Endothelial cell (in vitro differentiated cells): ENCODE measurements at places on chromosomes 6 and 20.

DNA sequence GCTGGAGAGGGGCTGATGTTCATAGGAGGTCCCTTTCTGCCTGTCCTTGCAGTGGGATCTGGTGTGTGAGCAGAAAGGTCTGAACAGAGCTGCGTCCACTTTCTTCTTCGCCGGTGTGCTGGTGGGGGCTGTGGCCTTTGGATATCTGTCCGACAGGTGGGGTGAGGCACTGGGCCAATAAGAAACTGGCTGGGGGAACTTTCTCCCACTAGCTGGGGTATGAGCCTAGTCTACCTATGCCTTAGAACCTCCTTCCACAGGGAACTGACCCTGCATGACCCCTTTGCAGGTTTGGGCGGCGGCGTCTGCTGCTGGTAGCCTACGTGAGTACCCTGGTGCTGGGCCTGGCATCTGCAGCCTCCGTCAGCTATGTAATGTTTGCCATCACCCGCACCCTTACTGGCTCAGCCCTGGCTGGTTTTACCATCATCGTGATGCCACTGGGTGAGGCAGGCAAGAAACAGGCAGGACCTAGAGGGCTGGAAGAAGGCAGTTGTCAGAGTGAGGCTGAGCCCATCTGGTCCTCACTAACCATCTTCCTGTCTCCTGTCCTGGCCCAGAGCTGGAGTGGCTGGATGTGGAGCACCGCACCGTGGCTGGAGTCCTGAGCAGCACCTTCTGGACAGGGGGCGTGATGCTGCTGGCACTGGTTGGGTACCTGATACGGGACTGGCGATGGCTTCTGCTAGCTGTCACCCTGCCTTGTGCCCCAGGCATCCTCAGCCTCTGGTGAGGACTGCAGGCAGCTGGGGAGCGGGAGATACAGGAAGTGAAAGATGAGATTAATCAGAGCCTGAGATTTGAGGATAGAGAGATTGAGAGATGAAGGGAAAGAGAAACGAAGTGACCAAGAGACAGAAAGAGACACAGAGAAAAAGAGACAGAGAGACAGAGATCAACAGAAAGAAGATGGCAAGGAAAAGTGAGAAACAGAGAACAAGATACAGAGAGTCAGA is 1.6 kb downstream of the SLC22A7 start:
- no peak for DNase-seq

DNA sequence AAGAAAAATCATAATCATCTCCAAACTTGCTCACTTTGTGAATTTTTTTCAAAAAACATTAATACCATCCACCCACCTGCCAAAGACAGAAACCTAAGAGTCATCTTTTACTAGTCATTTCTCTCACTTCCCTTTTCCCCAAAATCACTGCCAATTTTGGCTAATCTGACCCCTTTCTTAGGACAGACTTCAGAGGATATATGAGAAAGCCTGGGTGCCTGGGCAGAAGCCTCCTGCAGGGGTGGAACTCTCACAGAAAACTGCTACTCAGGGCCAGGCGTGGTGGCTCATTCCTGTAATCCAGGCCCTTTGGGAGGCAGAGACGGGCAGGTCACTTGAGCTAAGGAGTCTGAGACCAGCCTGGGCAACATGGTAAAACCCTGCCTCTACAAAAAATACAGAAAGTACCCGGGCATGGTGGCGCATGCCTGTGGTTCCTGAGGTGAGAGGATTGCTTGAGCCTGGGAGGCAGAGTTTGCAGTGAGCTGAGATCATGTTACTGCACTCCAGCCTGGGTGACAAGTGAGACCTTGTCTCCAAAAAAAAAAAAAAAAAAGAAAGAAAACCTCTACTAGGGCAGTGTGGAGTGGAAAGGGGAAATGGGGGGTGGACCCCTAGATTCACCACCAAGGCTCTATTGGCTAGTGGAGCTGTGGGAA is 3.8 kb downstream of the DEK start:
- no peak for DNase-seq

- no peak for DNase-seq
Observed at GRCh38 chr20:4095639-4096038, 80.3 kb upstream of the RNF24 start.

DNA sequence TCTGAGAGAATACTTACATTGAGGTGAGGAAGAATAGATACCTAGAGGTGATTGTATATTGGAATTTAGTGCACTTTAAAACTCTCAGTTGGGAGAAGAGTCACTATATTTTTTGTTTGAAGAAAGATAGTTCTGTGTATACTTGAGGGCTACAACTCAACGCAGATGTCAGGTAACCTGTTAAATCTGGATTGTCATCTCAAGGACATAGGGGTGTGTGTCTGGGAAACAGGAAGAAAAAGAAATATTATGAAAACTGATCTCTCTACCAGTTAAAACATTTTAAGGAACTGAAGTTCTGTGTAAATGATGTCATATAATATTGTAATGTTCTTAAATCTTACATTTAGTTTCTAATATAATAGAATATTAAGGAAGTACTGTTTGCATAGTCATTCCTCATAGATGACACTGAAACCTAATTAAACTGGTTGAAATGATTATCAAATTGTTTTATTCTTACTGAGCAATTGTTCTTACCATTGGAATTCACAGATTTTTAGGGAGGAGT is 86.2 kb downstream of the SMAP1 start:
- no peak for DNase-seq

DNA sequence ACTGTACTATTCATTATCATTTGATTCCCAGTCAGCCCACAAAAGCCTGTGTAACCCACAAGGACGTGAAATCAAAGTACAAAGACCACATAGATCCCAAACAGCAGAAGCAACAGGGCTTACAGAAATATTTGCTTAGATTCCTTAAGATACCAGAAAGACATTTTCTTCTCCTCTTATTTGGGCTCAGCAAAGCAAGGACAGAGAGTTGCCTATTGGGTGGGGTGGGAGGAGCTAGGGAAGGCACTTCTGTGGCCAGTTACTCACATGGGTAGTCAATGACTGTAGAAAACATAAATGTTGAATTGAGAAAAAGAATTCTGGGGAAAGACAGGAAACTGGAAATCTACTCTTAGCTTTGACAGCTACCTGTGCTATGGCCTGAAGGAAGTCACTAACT is 19.8 kb downstream of the PDE7B start:
- no peak for DNase-seq

DNA sequence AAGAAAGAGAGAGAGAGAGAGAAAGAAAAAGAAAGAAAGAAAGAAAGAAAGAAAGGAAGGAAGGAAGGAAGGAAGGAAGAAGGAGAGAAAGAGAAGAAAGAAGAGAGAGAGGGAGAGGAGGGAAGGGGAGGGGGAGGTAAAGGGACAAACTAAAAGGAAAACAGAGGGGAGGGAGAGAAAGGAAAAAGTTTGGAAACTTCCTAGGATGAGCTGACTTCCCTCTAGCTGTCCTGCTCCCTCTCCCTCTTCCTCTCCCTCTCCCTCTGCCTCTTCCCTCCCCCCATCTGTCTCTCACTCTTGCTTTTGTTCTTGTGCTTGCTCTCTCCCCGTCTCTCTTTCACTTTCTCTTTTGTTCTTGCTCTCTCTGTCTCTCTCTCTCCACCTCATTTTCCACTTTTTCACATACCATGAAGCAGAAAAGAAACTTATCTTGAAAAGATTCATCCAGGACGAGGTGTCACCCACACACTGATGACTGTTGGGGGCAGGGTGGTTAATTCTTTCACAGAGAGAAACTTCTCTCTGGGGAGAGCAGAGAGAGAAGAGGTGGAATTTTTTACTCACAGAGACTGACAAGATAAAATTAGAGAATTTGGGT is 56.4 kb upstream of the DUSP22 start:
- no peak for DNase-seq

DNA sequence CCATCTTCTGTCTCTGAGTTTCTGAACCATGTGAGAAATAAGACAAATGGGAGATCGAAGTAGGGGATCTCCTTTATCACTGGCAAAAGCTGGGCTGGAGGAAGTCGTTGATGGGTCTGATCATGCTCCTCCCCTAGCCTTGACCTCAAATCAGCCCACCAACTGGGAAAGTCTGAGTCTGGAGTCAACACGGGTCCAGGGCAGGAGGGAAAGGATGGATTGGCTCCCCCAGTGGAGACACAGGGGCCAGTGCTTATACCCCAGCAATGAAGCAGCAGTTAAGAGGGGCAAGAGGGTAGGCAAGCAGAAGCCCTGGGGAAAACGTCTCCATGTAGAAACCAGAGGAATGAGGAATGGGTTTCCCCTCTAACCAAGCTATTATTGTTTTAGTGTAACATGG is 152.6 kb downstream of the TBC1D7 start:
- DNase-seq, result no peak

DNA sequence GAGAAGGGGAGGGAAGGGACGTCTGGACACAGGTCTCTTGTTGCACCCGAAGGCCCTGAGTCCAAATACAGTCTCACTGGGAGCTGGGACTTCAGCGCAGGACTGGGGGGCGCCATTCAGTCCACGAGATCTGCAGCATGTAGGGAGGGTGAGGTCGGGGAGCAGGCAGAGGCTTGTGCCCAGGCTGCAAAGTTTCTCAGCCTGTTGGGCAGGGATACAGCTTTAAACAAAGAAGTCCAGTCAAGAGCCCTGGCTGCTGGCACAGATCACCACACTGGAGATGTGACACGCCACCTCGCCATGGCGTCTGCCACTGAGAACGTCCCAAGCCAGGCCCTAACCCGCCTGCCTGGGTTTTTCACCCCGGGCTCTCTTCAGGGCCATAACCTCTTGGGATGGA is 256.6 kb downstream of the DLL1 start:
- no peak for DNase-seq

GRCh38 chr20:59774204-59774641 is 159.2 kb downstream of the SYCP2 start:
- no peak for DNase-seq

DNA sequence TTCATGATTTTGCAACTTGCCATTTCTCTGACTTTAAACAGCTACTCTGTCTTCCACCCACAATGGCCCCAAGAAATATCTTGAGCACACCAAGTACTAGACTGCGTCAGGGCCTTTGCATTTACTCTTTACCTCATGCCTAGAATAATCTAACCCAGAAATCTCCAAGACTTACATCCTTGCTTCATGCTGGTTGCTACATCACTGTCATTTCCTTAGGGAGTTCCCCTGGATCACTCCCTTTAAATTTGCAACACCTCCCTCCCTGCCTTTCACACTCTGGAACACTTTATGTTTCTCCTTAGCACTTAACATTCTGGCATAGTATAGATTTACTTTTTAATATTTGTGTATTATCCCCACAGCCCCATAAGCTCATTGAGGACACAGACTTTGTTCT is 4.9 kb upstream of the ELOVL5 start:
- DNase-seq, result no peak

- no peak for DNase-seq
Observed at GRCh38 chr6:131387562-131388447, 185.2 kb upstream of the ARG1 start.

DNA sequence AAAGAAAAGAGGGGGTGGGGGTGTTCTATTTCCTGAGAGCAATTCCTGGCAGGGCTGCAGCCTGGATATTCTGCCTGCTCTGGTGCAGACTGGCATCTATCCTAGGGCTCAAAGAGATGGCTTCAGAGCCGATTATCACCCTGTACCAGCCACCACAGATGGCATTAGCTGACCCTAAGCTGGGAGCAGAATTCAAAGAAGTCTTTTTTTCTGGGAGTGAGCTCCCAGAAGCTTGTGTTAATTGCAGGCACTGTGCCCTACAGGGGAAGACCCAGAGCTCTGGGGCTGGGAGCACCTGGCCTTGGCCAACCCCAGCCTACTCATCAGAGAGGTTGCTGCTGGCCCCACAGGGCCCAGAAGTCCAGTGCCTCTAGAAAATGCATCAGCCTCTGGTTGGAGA is 85.9 kb downstream of the PXDC1 start:
- no peak for DNase-seq

DNA sequence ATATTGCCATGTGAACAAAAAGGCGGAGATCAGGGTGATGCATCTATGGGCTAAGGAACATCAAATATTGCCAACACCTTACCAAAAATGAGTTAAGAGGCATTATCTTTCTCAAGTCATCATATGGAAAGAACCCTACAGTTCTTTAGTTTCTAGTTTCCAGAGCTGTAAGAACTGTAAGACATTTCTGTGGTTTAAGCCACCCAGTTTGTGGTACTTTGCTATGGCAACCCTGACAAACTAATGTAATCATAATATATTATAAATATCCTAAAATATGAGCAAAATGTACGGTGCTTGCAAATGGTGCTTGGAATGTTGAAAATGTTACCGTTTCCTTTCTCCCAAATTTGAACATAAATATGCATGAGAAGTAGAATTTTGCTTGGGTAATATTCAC is 349.6 kb downstream of the PHF3 start:
- DNase-seq, result no peak

DNA sequence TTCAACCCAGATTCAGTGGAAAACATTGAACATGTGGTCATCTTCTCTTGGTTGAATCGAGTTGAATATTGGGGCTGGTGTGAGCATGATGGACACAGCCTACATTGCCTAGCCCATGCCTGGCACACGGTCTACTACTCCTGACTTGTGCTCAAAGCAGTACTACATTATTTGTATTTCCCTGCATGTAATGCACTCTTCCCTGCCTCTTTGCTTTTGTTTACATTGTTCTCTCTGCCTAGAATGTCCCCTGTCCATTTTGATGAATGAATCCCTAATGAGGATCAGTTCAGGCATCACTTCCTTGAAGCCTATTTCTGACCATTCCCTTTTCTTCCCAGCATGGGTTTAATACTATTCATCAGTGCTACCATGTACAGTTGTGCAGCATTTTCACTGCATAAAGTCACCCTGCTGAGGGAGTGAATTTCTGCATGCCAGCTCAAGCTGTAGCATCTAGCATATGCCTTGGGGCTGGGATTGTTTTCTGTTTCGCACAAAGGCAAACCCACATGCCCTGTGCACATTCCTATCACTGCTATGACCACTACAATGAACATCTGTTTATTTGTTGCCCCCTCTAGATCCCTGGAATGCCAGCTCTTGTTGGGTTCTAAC is 75.3 kb upstream of the CCN6 start:
- no peak for DNase-seq

DNA sequence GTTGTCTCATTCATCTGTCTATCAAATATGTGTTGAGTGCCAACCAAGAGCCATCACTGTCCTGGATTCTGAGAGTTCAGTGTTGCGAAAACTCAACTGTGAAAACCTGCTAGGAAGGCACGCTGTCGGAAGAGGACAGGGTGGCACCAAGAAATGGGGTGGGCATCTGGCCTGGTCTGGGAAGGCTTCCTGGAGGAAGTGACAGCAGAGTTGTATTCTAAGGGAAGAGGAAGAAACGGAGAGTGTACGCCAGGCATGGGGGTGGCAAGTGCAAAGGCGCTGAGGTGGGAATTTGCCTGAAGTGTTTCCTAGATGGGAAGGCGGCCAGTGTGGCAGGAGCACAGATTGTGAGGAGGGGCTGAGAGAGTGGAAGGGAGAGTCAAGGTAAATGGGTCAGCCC is 91.2 kb downstream of the ANKRD60 start:
- no peak for DNase-seq
